ENCODE measurements at places on chromosomes 5 and 9.

- no peak for DNase-seq
Measured at GRCh38 chr5:74576941-74577456, 63.5 kb downstream of the ENC1 start.

GRCh38 chr5:120917214-120917758 is 453.2 kb downstream of the PRR16 start:
- no peak for DNase-seq

DNA sequence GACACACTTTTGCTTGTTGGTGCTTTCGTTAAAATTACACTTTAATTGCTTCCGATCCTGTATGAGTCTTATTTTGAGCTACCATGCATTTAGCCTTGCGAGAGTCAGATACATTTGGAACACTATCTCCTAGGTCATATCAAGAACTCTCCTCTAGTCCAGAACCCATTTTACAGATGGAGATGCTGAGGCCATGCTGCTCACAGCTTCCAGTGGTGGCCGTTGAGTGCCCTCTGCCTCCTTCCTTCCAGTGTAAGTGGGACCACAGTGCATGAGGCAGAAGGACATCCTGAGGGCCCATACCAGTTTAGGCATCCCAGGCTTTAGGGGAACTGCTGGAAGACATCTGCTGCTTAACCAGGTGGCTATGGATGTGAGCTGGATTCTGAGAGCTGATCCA is 6.9 kb downstream of the CCNI2 start:
- DNase-seq = no peak

GRCh38 chr5:82560969-82561368 is 282.8 kb upstream of the RPS23 start:
- no peak for DNase-seq

DNA sequence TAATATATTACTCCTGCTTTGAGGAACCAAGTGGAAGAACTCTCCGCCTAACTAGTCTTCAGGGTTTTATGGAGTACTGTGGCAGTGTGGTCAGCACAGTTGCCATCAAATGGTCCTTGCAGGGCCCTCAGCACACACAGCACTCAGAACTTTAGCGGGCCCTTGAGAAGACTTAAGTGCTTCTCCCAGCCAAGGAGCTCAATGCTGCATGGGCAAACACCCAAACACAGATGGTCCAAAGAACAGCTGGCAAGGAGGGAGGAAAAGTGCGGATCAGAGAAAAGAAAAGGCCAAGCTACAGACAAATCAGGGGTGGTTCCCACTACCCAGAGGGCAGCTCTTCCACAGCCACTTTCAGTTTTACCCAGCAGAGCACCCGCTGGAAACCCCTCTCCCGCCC is 98.6 kb downstream of the SPOCK1 start:
- no peak for DNase-seq

- no peak for DNase-seq
Measured at GRCh38 chr5:45038366-45038987, 229.7 kb downstream of the MRPS30 start.

- DNase-seq = no peak
Measured at GRCh38 chr5:103901885-103902284, 339.3 kb upstream of the NUDT12 start.

- DNase-seq = no peak
Measured at GRCh38 chr5:80097451-80097850, 62.3 kb downstream of the THBS4 start.

- DNase-seq = no peak
Measured at GRCh38 chr5:38642189-38642911, 85.9 kb upstream of the LIFR start.

- DNase-seq = no peak
Measured at GRCh38 chr5:121725450-121725849, 126.2 kb upstream of the FTMT start.

DNA sequence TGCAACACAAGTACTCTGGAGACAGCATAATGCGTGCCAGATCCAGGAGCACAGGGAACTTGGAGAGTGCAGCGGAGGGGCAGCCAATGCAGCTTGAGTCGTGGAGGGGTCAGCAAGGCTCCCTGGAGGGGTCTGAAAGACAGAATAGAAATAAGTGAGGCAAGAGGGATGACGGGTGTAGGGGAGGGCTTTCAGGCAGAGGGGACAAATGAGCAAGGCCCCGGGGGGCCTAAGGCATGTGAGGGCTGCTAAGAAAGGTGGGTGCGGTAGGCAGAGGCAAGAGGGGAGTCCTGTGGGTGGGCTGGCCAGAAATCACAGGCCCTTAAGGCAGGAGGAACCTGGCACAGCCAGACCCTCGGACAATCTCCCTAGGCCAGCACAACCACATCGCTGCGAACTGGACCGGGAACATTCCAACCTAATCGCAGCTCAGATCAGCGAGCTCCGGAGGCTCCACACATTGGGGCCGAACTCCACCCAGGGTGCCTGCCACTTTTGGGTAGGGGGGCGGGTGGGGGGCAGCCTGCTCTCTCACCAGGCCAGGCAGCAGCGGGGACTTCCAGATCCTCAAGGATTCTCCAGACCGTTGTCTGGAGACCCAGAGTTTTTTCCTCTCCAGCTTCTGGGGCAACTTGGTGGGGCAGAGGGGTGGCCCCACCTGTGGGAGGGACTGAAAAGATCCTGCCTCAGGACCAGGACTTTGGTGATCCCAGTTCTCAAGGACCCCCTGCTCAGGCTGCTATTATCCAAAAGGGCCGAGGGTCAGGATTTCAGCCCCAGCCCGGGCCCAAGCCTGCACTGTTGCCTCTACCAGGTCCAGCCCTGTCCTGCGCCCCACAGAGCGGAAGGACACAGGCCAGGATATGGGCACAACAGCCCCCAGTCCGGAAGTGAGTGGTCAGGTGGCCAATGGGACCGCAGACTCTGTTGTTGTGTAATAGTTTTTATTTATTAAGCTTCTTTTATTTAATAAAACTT is 22.7 kb upstream of the CYSTM1 start:
- no peak for DNase-seq

DNA sequence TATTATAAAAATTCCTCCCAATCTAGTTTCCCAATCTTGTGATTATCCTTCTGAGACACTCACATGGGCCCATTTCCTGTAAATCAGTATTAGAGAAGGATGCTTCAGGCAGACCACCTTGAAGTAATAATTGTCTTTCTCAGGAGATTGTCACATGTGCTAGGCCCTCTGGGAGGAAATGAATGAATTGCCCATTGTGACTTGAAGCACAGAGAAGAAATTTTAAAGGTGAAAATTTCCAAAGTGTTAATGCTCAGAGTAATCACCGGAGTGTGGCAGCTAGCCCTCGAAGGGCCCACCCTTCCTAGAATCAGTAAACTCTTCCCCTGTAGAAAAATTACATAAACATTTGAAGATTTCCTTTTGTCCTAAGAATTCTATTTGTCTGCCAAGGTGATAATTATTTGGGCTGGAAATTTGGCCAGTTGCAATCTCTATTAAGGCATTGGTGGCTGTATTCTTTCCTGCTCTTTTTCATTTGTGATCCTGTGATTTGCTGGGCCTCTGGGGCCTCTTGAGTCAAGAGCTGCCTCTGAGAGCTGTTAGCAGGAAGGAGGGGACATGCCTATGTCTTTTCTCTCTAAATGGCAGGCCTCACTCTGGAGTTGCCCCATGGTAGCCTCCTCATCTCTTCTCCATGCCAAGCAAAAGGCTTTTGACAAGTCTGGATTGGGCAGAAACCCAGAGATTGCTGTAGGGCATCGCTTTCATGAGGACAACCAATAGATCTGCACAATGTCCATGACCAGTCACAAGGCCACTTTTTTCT is 371.5 kb upstream of the ACTBL2 start:
- DNase-seq = no peak

GRCh38 chr9:97136421-97136820 is 97.5 kb upstream of the CTSV start:
- DNase-seq = no peak

- no peak for DNase-seq
Measured at GRCh38 chr5:143222287-143223231, 180.9 kb downstream of the NR3C1 start.

DNA sequence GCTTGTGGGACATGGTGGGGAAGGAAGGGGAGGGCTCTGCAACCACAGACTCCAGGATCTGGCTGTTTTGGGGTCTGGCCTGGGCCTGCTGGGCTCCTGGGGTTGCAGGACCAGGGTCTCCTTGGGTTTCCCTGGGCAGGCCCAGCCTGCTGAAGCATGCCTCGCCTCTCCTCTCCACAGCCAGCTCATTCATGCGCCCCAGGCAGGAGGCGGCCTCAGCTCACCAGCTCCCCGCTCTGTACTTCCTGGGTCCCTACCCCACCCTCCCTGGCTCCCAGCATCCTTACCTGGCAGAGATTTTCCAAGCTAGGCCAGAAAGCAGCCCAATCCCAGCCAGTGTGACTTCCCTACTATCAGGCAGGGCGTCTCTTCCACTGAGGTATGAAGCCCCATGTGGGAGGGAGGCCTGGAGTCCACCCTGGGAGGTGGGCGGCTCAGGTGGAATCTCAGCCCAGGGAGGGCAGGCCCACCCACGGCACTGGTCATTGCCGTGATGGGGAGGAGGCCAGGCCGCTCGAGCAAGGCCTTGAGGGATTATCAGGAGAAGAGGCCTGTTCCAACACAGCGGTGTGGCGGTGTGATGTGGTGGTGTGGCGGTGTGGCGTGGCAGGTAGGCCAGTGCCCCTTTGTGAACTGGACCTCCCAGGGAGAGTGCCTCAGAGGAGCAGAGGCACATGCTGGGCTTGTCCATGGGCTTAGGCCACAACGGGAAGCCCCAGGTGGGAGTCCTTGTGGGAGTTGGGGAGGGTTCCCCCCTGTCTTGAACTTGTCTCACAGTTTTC is 103.4 kb downstream of the DAB2IP start:
- DNase-seq = no peak

- no peak for DNase-seq
Measured at GRCh38 chr5:78821536-78822021, 163.5 kb downstream of the ARSB start.

- DNase-seq = no peak
Measured at GRCh38 chr5:32144378-32145207, 29.5 kb downstream of the GOLPH3 start.

DNA sequence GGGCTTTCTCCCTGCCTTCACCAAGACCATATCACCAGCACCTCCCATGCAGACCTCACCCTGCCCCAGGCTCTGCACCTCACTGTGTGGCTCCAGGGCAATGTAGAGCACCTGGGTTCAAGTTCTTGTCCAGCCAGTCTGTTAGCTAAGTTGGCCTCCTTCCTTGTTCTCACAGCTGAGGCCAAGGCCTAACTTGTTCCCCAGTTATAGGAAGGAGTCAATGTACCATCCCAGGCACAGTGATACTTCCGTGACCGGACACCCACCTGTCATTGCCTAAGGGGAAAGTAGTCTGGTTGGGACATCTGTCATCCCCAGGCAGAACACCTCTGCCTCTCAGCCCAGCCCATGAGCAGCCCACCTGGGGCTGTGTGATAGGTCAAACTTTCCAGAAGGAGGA is 14.4 kb upstream of the ARAP3 start:
- no peak for DNase-seq

DNA sequence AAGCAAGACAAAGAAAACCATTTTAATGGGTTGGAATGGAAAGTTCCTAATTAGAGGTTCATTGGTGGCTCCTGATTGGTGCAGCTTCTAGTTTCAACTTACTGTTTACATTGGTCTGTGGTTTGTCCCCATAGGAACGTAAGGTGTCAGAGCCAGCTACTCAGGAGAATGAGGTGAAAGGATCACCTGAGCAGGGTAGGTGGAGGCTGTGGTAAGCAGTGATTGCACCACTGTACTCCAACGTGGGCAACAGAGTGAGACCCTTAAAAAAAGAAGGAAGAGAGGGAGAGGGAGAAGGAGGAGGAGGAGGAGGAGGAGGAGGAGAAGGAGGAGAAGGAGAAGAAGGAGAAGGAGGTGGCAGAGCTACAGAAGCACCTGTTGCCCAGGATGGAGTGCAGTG is 30.4 kb downstream of the KCNIP1 start:
- DNase-seq = no peak

DNA sequence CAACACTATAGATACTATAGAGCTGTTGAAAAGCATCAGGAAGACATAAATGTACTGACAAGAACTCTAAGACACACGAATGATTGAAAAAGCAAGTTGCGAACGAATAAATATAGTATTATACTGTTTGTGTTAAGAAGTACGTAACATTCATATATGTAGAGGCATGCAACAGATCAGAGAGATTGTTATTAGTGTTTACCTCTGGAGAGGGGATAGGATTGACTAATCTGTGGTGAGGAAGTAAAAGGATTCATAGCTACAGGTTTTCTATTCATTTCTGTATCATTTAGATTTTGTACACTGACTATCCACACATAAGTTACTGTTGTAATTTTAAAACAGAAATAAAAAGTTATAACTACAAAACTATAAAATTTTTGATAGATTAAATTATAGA is 147.6 kb upstream of the SV2C start:
- no peak for DNase-seq

DNA sequence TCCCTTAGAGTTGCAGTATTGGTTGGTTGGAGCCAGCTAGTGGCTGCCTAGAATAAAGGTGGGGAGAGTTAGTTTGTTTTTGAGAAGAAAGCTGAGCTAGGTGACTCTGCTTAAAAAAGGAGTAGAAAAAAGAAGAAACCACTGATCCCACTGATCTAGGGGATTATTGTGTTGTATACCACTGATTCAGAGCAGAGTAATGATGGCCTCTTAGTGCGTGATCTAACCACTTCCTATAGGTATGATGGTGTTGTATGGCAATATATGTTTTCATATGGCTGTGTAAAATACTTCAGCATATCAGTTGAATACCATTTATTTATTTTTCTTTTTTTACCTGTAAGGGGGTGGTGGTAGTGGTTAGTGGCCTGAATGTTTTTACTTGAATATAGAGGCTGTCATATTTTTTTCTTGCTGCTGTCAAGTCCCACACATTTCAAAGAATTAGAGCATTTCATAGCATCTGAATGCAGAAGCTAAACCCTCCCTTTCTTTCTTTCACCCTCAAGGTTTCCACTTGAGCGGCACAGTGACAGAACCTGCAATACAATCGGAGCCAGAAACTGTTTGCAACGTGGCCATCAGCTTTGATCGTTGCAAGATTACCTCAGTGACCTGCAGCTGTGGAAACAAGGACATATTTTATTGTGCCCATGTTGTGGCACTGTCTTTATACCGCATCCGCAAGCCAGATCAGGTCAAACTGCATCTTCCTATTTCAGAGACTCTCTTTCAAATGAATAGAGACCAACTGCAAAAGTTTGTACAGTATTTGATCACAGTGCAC is 140.3 kb downstream of the ZSWIM6 start:
- no peak for DNase-seq

DNA sequence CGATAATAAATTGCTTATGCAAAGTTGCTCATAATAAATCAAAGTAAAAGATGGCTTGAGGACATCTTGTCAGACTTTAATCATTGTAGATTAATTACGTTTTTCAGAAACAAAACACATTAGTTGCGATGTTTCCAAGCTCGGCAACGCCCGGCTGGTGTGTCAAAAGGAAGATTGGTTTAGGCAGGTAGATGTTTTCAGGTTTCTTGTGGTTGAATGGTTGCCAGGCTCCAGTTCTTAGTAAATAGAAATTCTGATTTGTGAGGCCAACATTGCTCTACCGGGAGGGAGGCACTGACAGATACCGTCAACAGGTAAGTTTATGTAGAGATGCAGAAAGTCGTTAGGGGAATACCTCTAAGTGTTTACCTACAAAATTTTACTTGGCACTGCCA is 280.3 kb downstream of the NPR3 start:
- DNase-seq = no peak

Data from stimulated activated CD4-positive, alpha-beta T cell treated with anti-CD3 and anti-CD28 coated beads, Interleukin-4, amount 100 ng/mL, for 1 hour (primary cell).